NAMALWA (cell line): ENCODE measurements at places on chromosomes 16 and 17.
A peak's percentile ranks its signal among the peaks of the same experiment; 100 is the strongest.

- peak; percentile 91 for DNase-seq
Observed at GRCh38 chr17:68291836-68292688, 767 bp downstream of the ARSG start.

GRCh38 chr17:33277436-33278100, 15.5 kb downstream of the ASIC2 start:
- no peak for DNase-seq

GRCh38 chr16:71775949-71776348, 32.7 kb downstream of the AP1G1 start:
- DNase-seq, result peak; percentile 17

DNA sequence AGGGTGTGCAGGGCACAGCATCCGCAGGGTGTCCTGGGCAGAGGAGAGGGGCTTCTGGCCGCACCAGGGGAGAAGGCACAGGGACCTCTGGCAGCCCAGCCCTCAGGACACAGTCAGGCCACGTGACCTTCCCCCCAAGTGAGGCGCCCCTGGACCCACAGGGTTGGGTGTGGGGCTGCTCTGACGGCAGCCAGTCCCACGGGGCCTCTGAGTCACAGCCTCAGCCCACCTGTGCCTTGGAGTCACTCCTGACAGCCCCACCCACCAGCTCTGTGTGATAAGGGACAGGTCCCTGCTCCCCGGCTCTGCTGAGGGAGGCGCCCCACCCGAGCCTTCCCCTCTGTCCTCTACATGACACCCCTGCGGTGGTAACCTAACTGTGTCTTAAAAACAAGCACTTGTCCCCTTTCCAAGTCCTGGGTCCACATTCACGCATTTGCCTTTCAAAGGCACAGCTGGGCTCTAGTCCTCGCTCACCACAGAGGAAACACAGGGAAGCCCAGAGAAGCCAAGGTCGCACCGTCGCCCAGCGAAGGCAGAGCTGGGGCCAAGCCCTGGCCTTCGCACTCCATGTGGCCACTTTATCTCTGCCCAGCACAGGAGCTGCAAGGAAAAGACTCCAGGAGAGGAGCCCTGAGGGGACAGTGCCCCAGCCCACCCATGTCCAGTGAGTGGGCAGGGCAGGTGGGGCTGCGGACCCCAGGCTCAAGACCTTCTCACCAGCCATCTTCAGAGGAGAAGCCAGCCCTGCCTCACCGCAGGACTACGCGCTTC, 5.1 kb upstream of the NPTX1 start:
- DNase-seq, result peak; percentile 67

GRCh38 chr16:78225919-78226318, 126.5 kb downstream of the WWOX start:
- DNase-seq, result no peak

DNA sequence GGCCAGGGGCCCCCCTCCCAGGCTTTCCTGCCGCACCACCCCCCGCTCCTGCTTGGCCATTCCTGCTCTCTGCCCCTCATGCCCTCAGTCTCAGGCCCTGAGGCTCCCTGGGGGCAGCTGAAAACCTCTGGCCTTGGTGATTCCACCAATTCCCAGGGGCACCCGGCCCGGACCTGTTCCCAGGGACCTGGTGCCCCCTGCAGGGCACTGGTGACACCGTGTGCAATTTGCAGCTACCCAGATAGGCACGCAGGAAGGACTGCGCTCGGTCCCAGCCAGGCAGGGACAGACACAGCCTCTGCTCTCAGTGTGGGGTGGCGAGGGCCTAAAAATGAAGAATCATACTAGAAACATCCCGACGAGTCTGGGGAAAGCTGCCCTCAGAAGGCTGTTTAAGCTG, 13.4 kb downstream of the WFDC1 start:
- peak; percentile 58 for DNase-seq

DNA sequence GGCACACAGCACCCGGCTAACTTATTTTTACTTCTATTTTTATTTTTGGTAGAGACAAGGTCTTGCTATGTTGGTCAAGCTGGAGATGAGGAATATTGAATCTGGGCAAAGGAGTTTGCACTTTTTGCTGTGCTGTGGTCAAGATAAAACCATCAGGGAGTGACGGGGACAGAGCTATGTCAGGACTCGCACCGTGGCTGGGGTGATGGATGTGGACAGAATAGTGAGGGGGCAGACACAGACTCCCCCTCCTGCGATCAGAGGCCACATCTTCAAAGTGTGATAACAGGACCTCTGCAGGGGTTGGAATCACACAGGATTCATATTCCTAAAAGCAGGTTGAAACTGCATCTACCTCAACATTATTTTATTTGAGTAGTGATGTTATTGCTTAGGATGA, 25.6 kb downstream of the IL21R start:
- no peak for DNase-seq

DNA sequence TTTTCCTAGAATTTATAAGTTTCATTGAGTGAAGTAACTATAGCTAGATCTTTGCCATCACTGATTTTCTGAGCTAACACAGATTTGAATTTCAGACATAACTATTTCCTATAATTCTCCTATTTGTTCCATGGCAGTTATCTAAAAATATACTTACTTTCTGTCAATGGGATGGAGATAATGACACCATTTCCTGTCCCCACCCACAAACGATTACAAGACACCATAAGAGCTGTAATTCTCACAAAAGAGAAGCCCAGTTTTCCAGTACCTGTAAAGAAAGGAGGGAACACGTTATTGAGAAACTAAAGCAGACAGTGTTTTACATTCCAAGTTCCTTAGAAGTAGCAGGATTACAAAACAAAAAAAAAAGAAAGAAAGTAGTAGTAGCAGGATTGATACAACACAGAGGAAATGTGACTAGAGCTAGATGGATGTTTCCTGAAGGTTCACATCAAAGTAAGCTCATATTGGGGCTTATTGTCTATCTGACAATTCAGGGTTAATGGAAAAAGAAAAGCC, 110.9 kb upstream of the TOB1 start:
- no peak for DNase-seq

GRCh38 chr16:9053006-9053601, 38.3 kb upstream of the HAPSTR1 start:
- peak; percentile 85 for DNase-seq

GRCh38 chr17:80892019-80892855, 99.4 kb upstream of the CHMP6 start:
- no peak for DNase-seq

DNA sequence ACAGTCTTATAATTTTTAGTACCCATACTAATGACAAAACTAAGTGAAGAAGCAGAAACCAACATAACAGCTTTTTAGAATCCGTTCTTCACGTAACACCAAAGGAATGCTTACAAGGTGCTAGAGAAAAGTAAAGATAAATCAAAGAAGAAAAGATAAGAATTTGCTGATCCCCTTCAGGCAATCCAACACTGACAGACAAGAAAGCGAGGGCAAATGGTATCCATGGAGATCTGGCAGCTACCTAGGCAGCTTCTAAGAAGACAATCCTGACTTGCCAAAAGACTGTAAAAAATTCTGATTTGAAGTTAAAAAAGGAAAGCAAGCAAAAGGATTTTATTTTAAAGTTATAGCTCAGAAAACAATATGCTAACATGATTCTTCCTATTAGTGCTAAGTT, 14.6 kb downstream of the BBS2 start:
- DNase-seq, result no peak
